CD4-positive, alpha-beta memory T cell (primary cell): ENCODE measurements at places on chromosomes 1 and 21.
A peak's percentile ranks its signal among the peaks of the same experiment; 100 is the strongest.

GRCh38 chr1:221747839-221748238, 6.0 kb upstream of the DUSP10 start:
- no peak for DNase-seq

- DNase-seq, result no peak
Observed at GRCh38 chr1:76668046-76668445, 199.2 kb upstream of the ST6GALNAC5 start.

- no peak for DNase-seq
Observed at GRCh38 chr1:181141431-181141910, 53.0 kb downstream of the IER5 start.

DNA sequence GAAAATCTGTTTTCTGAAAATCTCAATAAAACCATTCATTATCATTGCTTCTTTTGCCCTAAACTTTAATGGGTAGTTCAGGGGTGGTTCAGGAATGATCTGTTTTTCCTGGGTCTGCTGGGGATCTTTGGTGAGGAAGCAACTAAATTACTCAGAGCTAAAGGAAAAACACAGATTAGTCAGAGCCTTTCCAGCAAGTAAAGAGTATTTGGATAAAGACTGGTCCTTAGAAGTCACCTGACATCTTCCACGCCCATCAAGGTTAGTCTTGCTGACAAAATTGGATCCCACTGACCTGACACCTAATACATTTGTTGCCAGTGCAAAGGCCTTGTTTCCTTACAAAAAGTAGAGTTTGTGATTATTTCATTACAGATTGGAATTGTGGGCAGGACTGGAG, 24.2 kb downstream of the HSPA13 start:
- DNase-seq, result no peak

- no peak for DNase-seq
Observed at GRCh38 chr1:160428053-160428452, 27.7 kb downstream of the VANGL2 start.

DNA sequence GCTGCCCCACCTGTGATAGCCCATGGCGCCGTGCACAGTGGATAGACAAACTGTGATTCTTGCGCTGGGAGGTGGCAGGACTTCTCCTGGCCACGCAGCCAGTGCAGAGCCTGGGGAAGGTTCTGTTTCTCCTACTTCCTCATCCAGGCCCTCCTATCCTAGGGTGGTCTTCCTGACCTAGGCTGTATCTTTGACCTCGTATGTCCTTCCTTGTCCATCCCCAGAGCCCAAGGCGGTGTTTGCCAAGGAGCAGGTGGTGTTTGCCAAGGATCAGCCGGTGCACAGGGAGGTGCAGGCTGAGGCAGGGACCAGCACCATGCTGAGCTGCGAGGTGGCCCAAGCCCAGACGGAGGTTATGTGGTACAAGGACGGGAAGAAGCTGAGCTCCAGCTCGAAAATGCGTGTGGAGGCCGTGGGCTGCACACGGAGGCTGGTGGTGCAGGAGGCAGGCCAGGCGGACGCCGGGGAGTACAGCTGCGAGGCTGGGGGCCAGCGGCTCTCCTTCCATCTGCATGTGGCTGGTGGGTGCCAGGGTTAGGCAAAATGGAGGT, 63.9 kb downstream of the OBSCN start:
- no peak for DNase-seq

- DNase-seq, result no peak
Observed at GRCh38 chr1:31410871-31411270, 2.1 kb upstream of the SERINC2 start.

- DNase-seq, result peak; percentile 78
Observed at GRCh38 chr1:45014321-45015028, 2.4 kb downstream of the UROD start.

DNA sequence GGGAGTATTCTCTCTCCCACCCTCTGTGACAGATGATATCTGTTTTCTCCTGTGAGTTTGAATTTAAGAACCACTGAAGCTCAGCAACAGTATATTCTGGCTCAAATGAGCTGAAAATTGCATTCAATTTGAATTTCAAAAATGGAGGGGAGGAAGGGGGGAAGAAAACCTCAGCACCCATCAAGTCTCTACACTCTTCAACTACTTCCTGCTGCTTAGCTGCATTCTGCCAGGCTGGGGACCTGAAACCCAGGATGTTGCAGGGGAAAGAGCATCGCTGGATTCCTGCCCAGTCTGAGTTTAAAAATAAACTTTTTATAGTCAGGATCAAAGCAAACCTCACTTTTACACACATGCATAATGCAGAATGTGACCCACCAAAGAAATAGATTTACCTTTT, 214.3 kb upstream of the ESRRG start:
- DNase-seq, result no peak

DNA sequence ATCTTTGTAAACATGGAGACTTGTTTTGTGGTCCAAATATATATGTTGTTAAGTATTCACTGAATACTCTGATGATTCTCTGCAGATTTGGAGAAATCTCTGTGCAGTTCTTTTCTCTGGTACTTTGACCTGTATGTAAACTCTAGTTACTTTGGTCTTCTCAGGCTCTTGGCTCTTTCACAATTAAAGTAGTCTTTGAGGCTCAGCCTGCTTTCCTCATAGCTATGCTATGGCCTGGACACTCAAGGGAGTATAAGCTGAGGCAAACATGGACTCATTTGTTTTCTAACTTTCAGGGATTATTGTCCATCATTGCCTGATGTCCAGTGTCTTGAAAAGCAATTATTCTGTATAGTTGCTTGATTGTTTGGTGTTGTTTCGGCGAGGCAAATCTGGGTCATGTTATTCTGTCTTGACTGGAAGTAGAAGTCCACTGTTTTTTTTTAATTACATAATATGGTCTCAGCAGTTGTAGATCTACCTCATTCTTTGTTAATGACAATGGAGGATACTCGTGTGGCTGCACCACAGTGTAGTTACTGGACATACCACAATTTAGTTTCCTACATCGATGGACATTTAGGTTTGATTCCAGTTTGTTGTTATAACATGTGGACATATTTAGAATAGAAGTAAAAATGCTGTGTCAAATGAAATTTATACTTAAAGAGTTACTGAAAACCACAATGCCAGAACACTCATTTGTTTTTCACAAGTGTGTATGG, 9.2 kb downstream of the PTBP2 start:
- DNase-seq, result no peak

- no peak for DNase-seq
Observed at GRCh38 chr1:211639475-211640300, 35.7 kb downstream of the NEK2 start.

GRCh38 chr1:98030483-98030882, 109.6 kb upstream of the DPYD start:
- no peak for DNase-seq

- no peak for DNase-seq
Observed at GRCh38 chr1:36847761-36848160, 186.6 kb downstream of the GRIK3 start.

DNA sequence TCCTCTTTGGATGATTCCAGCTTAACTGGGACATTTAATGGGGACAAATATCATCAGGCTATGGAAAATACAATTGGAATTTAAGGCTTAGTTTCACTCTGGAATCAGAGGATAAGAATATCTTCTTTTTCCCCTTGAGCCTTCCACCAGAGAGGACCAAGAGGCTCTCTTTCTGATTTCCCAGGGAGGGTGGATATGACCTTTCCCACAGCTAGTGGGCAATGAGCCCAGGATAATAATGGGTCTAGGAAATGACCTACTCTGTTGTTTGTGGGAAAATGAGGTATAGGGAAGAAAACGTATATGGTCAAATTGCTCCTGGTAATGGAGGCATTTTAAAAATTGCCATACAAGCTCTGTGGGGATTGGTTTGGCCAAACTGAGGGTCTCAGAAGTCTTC, 1.9 kb downstream of the OR6Y1 start:
- no peak for DNase-seq

- no peak for DNase-seq
Observed at GRCh38 chr1:165484532-165484931, 39.6 kb upstream of the RXRG start.

- no peak for DNase-seq
Observed at GRCh38 chr1:6834366-6834765, 49.1 kb downstream of the CAMTA1 start.

- no peak for DNase-seq
Observed at GRCh38 chr1:34695580-34695979, 59.3 kb upstream of the GJB5 start.

DNA sequence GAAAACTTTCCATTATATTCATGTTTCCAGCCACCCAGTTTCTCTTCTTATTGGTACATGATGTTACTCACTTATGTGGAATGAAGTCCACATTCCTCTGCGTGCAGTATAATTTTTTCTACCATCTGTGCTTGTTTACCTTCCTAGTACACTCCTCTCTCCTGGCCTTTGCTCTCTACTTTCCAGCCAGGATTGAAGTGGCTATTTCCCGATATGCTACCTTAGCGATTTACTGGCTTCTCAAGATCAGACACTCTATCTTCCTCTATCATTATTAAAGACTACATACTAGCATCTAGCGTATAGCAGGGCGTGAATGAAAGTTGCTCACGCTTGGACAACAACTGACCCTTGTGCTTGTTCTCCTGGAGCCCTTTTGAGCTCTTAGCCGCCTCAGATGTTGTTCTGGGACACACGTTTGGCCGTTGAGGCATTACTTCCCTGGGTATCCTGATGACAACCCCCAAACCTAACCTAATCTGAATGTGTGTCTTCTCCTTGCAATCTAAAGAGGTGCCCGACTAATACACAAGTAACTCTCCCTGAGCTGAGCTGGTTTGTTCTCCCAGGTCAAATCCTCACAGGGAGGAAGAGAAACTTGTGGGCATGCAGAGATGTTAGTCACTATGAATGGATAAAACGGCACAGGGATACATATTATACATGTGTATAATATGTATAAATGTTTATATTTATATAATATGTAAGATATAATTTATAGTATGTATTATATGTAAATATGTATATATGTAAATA, 13.4 kb upstream of the MTARC2 start:
- DNase-seq, result no peak

GRCh38 chr1:86233403-86233802, 76.8 kb upstream of the COL24A1 start:
- DNase-seq, result no peak

DNA sequence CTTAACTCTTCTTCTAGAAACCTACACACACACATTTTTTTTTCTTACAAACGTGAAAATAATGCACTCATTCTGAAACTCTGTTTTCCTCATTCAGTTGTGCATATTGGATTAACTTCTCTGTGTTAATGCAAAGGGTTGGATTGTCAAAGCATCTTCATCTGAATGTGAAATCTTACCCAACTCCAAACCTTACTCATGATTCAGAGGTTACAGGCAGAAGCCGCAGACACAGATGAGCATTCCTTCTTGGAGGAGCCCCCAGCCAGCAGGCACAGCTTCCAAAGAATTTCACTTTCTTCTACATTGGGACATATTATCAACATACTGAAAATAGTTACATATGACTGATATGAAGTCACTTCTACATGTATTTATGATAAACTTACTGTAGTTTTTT, 15.7 kb downstream of the PATJ start:
- DNase-seq, result no peak

DNA sequence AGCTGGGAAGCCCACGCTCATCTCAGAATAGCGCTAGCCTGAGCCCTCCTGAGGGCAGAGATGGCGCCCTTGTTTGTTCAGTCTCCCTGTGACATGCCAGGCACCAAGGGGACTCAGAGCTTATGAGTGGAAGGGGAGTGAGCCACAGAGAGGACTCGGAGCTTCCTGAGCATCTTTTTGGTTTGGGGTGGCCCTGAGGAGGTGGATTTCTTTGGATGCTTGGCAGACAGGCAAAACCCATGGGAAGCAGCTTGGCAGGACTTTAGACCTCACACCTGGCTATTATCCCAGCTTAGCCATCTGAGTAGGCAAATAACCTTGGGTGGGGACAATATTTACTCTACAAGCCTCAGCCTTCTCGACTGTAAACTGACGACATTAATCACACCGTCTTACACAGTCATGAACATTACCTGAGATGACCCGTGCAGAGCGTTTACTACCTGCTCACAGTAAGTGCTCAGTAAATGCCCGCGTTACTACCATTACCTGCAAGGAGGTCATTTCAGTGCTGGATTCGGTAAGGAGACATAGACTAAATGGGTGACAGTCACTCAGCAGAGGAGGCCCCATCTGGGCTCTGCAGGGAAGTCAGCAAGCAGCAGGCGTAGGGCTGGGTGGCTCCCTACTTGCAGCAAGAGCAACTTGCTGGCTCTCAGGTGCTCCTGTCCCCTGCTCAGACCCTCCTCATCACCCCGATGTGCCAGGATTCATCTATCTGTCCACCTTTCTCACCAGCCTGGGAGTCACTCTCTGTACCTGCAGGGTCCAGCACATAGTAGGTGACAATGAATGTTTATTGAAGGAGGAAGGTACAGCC, 54.9 kb downstream of the KLHDC7A start:
- no peak for DNase-seq

GRCh38 chr1:8602471-8603219, 214.8 kb downstream of the RERE start:
- no peak for DNase-seq

DNA sequence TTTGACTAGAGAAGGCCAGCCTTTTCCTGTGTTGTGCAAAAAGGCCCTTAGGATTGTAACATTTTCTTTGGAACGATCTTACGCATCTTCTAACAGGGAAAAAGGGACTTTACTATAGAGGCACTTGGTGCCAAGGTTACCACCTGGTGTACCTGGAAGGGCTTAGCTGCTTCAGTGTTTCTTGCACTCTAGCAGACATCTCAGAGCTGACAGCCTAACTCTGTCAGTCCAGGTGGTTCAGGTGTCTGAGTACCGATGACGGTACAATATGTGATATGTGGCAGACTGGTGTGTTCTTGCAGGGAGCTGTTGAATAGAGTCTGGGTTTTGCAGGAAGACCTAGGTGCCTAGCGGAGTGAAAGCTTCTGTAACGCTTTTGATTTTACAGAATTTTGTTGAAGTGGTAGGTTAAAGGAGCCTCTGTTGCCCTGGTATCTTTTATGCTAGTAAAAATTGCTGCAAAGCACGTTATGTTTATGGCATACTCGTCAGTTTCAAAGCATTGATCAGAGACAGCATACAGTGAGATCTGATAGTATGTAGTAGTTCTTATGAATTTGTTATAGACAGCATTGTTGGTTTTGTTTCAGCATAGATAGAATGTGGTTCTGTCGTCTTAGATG, 1.4 kb downstream of the MAGI3 start:
- peak; percentile 32 for DNase-seq

DNA sequence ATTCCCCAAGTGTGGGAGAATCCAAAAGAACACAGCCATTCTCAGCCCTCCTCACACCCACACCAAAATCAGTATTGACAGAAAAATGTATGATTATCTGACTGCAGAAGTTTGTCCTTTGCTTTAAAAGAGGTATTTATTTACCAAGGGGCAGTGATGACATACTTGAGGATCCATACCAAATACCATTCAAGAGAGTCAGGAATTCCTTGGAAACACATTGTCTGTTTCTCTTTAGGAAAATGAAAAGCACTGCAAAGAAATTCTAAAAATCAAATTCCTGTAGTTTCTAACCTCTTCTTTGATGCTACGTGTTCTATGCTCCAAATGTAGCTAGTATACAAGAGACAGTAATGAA, 509.6 kb upstream of the CXADR start:
- DNase-seq, result no peak

DNA sequence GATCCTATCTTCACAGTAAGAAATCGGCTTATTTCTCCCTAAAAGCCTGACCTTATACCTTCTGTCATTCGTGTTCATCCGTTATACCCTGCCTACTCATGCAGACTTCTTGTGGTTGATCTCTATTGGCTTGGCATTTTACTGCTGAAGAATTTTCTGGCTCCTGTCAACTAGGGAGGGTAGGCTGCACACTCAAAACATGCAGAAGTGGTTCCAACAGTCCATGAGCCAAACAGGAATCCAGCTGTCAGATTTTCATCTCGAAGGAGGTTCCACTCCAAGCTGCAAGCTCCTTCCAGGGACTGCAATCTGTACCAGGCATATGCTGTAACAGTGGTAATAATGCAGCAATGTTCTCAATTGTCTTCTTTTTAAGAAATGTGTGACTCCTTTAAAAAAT, 10.1 kb downstream of the DNAJC11 start:
- DNase-seq, result no peak

GRCh38 chr1:88812366-88812765, 79.0 kb downstream of the GTF2B start:
- DNase-seq, result no peak
